Stimulated activated CD4-positive, alpha-beta T cell treated with anti-CD3 and anti-CD28 coated beads, Interleukin-2, amount 100 ng/mL, for 4 hours (primary cell): ENCODE measurements at places on chromosomes 5 and 9.

DNA sequence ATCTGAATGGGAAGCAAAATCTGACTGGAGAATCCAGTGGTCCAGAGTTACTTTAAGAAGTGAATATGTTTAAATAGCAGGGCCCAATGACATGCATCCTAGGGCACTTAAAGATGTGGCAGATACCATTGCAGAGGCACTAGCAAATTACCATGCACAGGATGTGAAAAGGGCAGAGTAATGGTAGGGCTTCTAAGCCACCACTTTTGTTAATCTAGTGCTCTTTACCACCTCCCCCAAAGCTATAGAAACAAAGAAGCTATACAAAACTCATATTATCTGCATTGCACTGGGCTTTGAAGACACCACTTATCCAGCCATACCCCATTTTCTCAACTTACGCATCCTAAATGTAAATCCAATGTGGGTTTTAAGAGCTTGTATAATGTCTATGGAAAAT is 81.2 kb downstream of the ZCCHC7 start:
- no peak for DNase-seq

- no peak for DNase-seq
Observed at GRCh38 chr5:170704417-170705192, 78.9 kb upstream of the GABRP start.

DNA sequence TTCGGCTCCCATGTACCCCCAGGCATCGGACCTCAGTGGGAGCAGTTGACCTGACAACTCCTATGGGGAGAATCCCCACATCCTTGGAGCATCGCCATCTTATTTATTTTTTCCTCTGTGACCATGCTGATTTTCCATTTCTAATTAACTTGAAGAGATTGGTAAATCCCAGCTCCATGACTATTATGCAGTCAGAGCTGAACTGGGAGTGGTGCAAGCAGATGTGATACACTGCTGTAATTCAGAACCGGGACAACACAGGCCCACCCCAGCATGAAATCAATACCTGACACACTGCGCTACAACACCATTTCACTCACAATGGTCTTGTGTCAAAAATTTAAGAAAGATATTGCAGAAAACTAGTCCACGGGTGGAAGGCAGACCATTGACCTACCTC is 1.0 kb upstream of the TRPM3 start:
- no peak for DNase-seq

- no peak for DNase-seq
Observed at GRCh38 chr9:96665789-96666188, 10.7 kb upstream of the PRXL2C start.
